ENCODE measurements at places on chromosomes 2 and 18.
A peak's percentile ranks its signal among the peaks of the same experiment; 100 is the strongest.

- DNase-seq = no peak
These were observed 135.6 kb downstream of the SMAD2 start for GRCh38 chr18:47794725-47795433.

GRCh38 chr2:6214471-6214870 lies 522.3 kb downstream of the SOX11 start:
- no peak for DNase-seq

DNA sequence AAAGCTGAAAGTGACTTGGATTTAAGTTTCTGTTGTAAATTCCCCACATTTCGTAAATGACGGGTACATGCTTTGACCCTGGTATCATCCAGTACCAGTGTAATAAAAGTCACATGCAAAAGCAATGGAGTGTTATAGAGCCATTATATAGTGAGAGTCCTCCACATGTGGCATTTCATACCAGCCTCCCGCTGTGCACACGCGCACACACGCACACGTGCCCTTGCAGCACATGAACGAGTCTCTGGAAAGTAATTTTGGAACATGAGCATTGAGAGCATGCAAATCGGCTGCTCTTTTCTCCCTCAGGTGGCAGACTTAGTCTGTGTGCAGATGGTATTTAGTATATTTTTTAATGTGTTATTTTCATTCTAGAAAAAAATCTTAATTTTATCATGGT lies 198.1 kb downstream of the ZNF407 start:
- no peak for DNase-seq

GRCh38 chr2:195508139-195508455 lies 148.9 kb upstream of the SLC39A10 start:
- DNase-seq = no peak

- DNase-seq = peak; percentile 78
These were observed 917 bp upstream of the PRKAG3 start for GRCh38 chr2:218832520-218832919.

GRCh38 chr2:215358312-215358845 lies 46.5 kb downstream of the ATIC start:
- DNase-seq = no peak
